Memory B cell (primary cell): ENCODE measurements at places on chromosomes 7 and 10.

DNA sequence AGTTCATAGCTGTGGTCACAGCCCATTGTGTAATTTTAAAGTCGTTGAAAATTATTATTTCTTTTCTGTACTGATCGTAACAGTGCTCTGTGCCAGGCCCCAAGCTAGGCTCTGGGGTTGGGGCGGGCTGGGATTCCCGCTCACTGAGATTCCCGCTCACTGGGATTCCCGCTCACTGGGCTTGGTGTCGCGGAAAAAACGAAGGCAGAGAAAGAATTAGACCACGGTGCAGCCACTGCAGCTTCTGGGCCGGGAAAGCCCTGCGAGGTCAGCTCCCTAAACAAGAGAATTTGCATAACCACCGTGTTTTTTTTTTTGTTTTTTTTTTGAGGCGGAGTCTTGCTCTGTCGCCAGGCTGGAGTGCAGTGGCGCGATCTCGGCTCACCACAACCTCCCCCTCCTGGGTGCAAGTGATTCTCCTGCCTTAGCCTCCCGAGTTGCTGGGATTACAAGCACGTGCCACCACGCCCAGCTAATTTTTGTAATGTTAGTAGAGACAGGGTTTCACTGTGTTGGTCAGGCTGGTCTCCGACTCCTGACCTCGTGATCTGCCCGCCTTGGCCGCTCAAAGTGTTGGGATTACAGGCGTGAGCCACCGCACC, 31.2 kb downstream of the FOXK1 start:
- no peaks in the 10 kb centered on the region for H3K27me3 ChIP-seq
- peaks cover 39% of the 10 kb centered on the region for H3K4me1 ChIP-seq
- peak; percentile 41 for DNase-seq
- peak overlapping the region; percentile 75 for H3K4me3 ChIP-seq
- peaks cover 5% of the 10 kb centered on the region for H3K36me3 ChIP-seq
- H3K27ac ChIP-seq = peak overlapping the region; percentile 79

DNA sequence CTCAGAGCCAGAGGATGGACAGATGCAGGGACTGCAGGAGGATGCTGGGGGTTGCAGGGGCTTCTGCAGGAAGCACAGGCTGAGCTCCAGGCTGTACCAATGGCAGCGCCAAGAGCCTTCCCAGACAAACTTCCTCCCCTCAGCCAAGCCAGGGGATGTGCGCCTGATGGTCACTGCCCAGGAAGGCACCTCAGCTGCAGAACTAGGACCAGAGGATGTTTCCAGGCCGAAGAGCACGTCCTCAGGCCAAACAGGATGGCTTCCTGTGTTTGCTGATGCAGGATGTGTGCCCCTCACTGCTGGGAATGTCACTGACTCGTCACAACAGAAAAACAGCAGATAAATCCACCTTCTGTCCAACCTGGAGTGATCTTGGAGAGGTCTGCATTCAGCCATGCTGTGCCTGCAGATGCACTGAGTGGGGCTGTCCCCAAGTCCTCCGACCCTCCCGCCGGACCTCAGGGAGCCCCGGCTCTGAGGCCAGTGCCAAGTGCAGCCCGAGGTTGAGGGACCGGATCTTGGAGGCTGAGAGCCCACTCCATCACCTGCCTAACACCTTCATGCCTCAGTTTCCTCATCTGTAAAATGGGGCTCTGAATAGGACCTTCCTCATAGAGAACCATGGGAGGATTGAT, 152.5 kb upstream of the CHST15 start:
- H3K4me3 ChIP-seq = no peak overlapping the region
- H3K4me1 ChIP-seq = peaks cover 15% of the 10 kb centered on the region
- no peak overlapping the region for H3K27ac ChIP-seq
- DNase-seq = no peak

DNA sequence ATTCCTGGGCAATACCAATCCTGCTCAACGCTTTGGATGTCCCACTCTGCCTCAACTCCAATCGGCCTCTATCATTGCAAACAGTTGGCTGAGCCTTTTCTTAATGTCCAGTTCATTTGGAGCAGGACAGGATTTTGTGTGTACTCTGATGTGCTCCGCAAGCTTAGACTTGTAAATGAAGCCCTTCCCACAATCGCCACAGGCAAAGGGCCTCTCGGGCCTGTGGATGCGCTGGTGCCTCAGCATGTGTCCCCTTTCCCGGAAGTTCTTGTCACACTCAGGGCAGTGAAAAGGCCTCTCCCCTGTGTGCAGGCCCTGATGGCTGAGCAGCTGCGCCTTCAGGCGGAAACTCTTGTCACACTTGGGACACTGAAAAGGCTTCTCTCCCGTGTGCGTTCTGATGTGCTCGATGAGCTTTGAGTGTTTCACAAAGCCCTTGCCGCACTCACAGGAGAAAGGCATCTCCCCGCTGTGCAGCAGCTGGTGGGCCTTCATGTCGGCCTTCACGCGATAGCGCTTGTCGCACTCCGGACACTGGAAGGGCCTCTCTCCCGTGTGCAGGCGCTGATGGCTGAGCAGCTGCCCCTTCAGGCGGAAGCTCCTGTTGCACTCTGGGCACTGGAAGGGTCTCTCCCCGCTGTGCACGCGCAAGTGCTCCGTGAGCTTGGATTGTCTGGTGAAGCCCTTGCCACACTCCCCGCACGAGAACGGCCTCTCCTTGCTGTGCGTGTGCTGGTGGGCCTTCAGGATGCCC, 20.0 kb downstream of the ZNF786 start:
- no peak overlapping the region for H3K27ac ChIP-seq
- no peak for DNase-seq
- H3K27me3 ChIP-seq = no peaks in the 10 kb centered on the region
- H3K36me3 ChIP-seq = peaks cover 5% of the 10 kb centered on the region

- no peak overlapping the region for H3K4me3 ChIP-seq
- peaks cover 20% of the 10 kb centered on the region for H3K27me3 ChIP-seq
- H3K27ac ChIP-seq = no peak overlapping the region
- no peaks in the 10 kb centered on the region for H3K36me3 ChIP-seq
- DNase-seq = no peak
- peaks cover 9% of the 10 kb centered on the region for H3K4me1 ChIP-seq
Observed at GRCh38 chr10:555682-556350, 133.7 kb downstream of the DIP2C start.

DNA sequence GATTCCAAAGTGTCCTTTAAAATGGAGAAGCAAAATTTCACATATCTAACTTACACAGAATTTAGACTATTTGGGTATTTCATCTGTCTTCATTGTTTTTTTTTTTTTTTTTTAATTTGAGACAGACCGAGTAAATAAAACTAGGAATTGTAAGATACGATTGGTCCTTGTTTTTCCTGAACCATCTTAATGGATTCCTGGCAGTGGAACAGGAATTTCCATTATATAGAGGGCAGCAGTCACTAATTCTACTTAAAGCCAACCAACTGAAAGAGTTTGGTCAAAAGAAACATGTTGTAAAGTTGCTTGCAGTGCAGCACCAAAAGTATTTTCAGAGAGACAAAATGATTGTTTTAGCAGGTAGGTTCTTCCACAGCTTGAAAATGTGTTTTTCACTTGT, 72.5 kb upstream of the HGF start:
- H3K36me3 ChIP-seq = no peaks in the 10 kb centered on the region
- no peak overlapping the region for H3K27ac ChIP-seq
- H3K4me1 ChIP-seq = no peaks in the 10 kb centered on the region
- no peaks in the 10 kb centered on the region for H3K27me3 ChIP-seq
- H3K4me3 ChIP-seq = no peak overlapping the region

GRCh38 chr10:52119507-52119906, 194.6 kb upstream of the DKK1 start:
- no peaks in the 10 kb centered on the region for H3K27me3 ChIP-seq
- H3K4me3 ChIP-seq = no peak overlapping the region
- H3K36me3 ChIP-seq = no peaks in the 10 kb centered on the region
- no peaks in the 10 kb centered on the region for H3K4me1 ChIP-seq
- DNase-seq = no peak

DNA sequence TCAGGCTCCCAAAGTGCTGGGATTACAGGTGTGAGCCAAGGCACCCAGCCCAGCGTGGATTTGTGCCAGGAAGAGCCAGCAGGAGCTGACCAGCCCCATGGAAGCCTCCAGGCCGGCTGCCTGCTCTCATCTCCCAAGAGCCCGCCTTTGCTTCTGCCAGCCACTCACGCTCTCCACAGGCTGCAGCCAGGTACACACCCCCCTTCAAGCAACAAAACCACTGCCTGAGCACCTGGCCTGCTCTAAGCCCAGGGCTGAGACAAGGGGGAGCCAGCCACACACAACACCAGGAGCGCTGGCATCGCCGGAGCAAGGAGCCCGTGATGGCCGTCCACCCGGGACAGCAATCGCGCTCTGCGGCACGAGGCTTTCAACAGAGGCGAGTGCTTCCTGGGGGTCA, 34.5 kb downstream of the MAD1L1 start:
- H3K4me1 ChIP-seq = peaks cover under 1% of the 10 kb centered on the region
- H3K36me3 ChIP-seq = peaks cover 19% of the 10 kb centered on the region
- H3K4me3 ChIP-seq = no peak overlapping the region

GRCh38 chr10:123187781-123188180, 33.6 kb downstream of the BUB3 start:
- no peak overlapping the region for H3K27ac ChIP-seq
- peaks cover 3% of the 10 kb centered on the region for H3K4me1 ChIP-seq
- no peaks in the 10 kb centered on the region for H3K27me3 ChIP-seq
- H3K4me3 ChIP-seq = no peak overlapping the region
- no peak for DNase-seq

GRCh38 chr7:80794631-80795573, 123.9 kb downstream of the SEMA3C start:
- no peaks in the 10 kb centered on the region for H3K36me3 ChIP-seq
- H3K4me3 ChIP-seq = no peak overlapping the region
- no peak for DNase-seq
- H3K27me3 ChIP-seq = no peaks in the 10 kb centered on the region

- H3K4me3 ChIP-seq = no peak overlapping the region
- H3K4me1 ChIP-seq = no peaks in the 10 kb centered on the region
- H3K27me3 ChIP-seq = no peaks in the 10 kb centered on the region
- no peak overlapping the region for H3K27ac ChIP-seq
- no peak for DNase-seq
Observed at GRCh38 chr7:130400120-130400572, 19.9 kb downstream of the CPA1 start.

GRCh38 chr10:86594535-86594934, 59.8 kb upstream of the OPN4 start:
- H3K4me1 ChIP-seq = no peaks in the 10 kb centered on the region
- H3K36me3 ChIP-seq = no peaks in the 10 kb centered on the region
- peaks cover 7% of the 10 kb centered on the region for H3K27me3 ChIP-seq
- H3K27ac ChIP-seq = no peak overlapping the region
- no peak overlapping the region for H3K4me3 ChIP-seq

DNA sequence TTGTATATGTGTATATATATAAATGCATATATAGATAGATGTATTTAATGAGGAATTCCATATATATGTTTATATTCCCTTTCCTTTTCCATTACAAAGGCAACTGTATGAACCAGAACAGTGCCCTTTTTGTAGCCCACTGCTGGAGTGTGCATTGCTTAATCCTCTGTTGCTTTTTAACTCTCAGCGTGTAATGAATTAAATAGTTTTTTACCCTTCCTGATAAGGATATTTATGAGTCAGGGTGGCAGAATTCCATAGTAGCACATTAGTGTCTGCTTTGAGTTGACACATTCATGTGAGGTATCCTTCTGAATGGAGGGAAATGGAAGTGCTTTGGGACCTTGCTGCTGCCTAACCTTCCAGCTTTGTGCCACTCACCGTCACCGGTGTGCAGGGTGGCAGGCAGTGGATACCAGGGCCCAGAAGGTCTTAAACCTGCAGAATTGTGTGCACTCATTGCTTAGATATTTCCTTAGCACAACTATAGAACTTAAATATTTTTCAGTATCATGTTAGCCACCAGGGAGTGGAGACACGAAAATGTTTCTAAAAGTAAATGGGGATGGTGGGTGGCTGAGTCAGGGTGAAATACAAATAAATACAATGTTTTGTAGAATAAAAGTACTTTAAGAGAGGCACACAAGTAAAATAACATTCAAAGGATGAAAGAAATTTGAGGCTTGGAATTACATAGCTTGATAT, 117.9 kb downstream of the SND1 start:
- H3K36me3 ChIP-seq = peaks cover 9% of the 10 kb centered on the region
- DNase-seq = no peak
- H3K4me1 ChIP-seq = peaks cover 25% of the 10 kb centered on the region
- no peak overlapping the region for H3K4me3 ChIP-seq
- H3K27ac ChIP-seq = peak overlapping the region; percentile 74
- no peaks in the 10 kb centered on the region for H3K27me3 ChIP-seq

DNA sequence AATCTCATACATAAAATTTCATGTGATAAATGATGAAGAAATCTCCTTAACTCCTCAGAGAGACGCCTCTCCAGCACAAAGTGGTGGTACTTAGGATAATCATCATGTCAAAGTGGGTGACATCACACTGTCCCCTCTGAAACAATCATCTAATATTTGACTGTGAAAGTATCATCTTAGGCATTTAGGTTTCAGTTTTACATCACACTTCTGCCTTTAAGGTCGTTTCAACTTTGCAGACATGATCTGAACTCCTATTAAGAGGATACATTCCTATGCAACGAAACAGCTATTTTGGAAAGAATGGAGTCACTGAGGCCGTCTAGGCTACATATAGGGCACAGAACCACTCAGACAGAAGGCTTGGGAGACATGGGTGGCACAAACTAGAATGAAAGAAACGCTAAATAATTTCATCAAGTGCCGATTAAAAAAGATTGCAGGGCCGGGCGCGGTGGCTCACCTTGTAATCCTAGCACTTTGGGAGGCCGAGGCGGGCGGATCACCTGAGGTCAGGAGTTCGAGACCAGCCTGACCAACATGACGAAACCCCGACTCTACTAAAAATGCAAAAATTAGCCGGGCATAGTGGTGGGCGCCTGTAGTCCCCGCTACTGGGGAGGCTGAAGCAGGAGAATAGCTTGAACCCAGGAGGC, 2.0 kb downstream of the VOPP1 start:
- DNase-seq = no peak
- peaks cover 10% of the 10 kb centered on the region for H3K36me3 ChIP-seq
- H3K27ac ChIP-seq = peak overlapping the region; percentile 95
- H3K4me3 ChIP-seq = peak overlapping the region; percentile 91
- H3K27me3 ChIP-seq = no peaks in the 10 kb centered on the region
- H3K4me1 ChIP-seq = peaks cover 59% of the 10 kb centered on the region
